Stimulated activated CD8-positive, alpha-beta memory T cell treated with anti-CD3 and anti-CD28 coated beads, Interleukin-15, amount 100 ng/mL, for 1 hour (primary cell): ENCODE measurements at places on chromosomes 16 and 17.

GRCh38 chr17:42378959-42379594 lies 9.2 kb downstream of the STAT3 start:
- DNase-seq: no peak

- DNase-seq: no peak
Measured at GRCh38 chr16:19854543-19854876, 30.1 kb downstream of the GPRC5B start.

GRCh38 chr17:69602972-69603371 lies 188.5 kb downstream of the MAP2K6 start:
- DNase-seq: no peak

DNA sequence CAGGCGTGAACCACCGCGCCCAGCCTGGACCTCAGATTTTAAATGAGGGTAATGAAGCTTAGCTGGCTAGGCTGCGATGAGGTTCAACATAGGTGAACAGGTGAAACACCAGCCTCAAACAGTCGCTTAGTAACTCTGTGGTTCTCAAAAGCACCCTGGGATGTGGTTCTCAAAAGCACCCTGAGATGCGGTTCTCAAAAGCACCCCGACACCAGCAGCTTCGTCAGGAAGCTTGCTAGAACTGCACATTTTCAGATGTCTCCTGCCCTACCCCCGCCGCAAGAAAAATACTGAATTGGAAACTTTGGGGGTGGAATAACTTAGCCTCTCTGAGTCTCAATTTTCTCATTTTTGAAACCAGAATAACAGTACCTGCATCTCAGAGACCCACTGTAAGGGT lies 86.7 kb upstream of the XYLT1 start:
- no peak for DNase-seq

- no peak for DNase-seq
Measured at GRCh38 chr17:20968913-20969616, 73.7 kb downstream of the USP22 start.

GRCh38 chr17:17322516-17323510 lies 19.6 kb downstream of the NT5M start:
- DNase-seq: no peak

DNA sequence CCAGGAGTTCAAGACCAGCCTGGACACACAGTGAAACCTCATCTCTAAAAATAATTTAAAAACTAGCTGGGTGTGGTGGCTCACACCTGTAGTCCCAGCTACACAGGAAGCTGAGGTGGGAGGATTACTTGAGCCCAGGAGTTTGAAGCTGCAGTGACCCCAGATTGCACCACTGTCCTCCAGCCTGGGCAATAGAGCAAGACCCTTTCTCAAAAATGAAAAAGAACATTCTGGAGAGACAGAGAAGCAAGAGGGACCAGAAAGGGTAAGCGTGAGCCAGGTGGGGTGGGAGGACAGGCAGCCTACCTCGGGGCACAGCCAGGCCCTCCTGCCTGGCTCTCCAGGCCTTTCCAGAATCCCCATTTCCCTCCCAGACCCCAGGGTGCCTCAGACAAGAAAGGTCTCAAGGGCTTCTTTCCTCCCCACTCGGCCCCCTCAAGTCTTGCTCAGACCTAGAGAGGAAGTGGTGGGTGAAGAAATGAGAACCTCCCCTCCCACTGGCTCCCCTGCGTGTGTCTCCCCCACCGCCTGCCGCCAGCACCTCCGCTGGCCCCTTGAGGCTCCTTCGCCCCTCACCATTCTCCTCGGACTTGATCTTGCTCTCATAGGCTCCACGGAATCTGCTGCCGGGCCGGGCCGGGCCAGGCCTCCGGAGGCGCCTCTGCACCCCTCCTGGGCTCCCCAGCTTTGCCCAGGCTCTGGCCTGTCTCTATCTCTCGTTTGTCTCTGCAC lies 503 bp downstream of the C16orf54 start:
- no peak for DNase-seq
